ENCODE measurements at places on chromosomes 12 and 14.
A peak's percentile ranks its signal among the peaks of the same experiment; 100 is the strongest.

DNA sequence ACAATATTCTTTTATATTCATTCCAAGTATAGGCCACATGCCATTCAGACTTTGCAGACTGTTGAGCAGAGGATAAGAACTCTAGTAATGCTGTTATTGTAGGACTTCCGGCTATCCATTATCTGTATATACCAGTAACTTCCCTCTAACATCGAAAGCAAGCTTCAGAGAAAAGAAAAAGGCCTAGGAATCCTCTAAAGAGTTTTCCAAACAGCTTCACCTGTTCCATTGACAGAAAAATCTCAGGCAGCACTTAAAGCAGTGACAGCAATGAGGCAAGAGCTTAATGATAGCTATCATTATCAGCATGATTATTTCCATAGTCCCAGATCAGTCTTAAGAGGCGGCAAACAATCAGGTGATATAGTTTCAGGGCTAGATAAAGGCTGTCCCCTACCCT lies 1.8 kb downstream of the CPNE8 start:
- no peak for DNase-seq

GRCh38 chr12:25838007-25838406 lies 120.5 kb upstream of the RASSF8 start:
- DNase-seq = no peak

- DNase-seq = peak; percentile 55
Observed at GRCh38 chr14:60092526-60092920, 800 bp downstream of the PCNX4 start.

DNA sequence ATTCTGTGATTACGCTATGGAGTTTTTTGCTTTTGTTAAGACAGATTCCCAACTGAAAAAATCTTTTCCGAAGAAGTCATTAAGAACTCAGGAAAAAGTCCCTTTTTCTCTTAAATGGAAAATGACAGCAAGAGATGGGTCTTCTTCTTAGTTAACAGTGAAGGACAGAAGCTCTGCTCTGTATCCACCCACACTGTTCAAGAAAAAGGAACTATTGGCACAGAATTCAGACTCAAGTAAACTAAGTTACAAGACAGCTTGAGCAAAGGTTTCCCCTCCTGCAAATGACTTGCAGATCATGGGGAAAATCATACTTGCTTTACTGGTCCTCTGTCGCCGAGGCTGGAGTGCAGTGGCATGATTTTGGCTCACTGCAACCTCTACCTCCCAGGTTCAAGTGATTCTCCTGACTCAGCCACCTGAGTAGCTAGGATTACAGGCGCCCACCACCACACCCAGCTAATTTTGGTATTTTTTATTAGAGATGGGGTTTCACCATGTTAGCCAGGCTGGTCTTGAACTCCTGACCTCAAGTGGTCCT lies 137.1 kb upstream of the AEBP2 start:
- no peak for DNase-seq

GRCh38 chr12:12086362-12086761 lies 15.6 kb downstream of the BCL2L14 start:
- DNase-seq = peak; percentile 53

- DNase-seq = no peak
Observed at GRCh38 chr14:93543766-93544165, 113.0 kb downstream of the UNC79 start.

DNA sequence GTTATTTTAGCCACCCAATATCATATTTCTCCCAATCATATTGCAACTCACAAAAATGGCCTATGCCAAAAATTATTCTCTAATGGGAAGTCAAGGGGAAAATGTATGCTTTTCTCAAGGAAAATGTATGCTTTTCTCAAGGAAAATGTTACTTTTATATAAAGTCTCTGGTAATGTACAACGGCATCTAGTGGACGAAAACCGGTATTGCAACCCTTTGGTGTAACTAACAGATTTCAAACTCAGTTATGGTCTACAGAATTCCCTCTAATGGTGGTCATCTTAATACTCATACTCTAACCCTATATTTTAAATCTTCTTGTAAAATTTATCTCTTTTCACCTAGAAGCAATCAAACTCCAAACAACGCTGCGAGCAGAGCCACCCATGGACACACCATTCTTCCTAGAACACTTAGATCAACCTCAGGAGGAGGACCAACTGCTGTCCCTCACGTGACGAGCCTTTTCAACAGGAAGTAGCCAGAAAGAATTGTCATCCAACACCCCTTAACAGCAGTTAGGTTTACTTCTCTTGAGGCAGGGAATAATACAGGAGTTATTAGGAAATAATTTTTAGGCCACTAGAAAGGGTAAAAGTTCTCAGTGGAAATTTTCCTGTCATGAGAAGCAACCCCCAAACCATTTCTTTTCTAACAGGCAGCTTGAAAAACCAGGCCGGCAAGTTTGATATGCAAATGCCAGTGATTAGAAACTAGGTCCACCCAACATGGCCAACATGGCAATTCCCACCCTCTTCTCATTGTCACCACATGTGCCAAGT lies 20.1 kb downstream of the APOBEC1 start:
- DNase-seq = peak; percentile 51

DNA sequence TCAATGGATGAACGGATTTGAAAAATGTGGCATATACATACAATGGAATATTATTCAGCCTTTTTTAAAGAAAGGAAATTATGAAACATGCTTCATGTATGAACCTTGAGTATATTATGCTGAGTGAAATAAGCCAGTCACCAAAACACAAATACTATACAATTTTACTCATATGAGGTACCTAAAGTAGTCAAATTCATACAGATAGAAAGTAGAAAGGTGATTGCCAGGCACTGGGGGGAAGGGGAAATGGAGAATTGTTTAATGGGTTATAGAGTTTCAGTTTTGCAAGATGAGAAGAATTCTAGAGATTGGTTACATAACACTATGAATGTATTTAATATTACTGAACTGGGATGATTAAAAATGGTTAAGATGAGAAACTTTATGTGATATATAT lies 171.4 kb downstream of the TMTC3 start:
- DNase-seq = no peak

- DNase-seq = no peak
Observed at GRCh38 chr14:63933711-63934110, 80.9 kb downstream of the SYNE2 start.

- no peak for DNase-seq
Observed at GRCh38 chr14:102608064-102608446, 15.6 kb downstream of the RCOR1 start.

DNA sequence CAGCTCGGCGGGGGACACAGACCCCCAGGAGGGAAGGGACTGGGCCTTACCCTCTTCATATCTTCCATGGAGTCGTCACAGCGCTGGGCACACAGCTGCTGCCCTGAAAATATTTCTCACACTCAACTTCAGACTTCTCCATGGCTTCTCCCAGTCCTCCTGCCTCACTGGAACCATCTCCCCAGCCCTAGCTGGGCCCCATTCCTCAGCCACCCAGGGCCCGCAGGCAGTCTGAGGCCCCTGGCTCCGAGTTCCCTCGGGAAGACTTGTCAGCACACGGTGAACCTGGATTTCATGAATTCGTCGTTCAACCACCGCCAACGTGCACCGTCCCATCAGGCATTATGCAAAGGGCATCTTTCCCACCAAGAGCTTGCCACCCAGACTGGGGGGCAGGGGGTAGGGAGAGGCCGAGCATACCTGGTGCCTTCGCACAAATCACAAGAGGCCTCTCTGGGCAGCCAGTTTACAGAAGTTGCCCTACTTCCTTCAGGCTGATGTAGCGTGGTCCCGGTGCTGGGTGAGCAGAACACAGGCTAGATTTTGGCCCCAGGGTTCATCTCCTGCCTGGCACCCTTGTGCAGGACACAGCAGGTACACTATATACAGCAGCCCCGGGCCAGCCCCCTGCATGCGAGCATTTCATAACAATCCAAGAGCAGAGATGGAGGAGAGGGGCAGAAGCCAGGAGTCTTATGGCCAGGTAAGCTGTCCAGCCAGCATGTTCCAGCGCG lies 44.2 kb downstream of the LTBP2 start:
- DNase-seq = no peak

- peak; percentile 80 for DNase-seq
Observed at GRCh38 chr14:94355191-94355794, 32.2 kb upstream of the SERPINA6 start.

DNA sequence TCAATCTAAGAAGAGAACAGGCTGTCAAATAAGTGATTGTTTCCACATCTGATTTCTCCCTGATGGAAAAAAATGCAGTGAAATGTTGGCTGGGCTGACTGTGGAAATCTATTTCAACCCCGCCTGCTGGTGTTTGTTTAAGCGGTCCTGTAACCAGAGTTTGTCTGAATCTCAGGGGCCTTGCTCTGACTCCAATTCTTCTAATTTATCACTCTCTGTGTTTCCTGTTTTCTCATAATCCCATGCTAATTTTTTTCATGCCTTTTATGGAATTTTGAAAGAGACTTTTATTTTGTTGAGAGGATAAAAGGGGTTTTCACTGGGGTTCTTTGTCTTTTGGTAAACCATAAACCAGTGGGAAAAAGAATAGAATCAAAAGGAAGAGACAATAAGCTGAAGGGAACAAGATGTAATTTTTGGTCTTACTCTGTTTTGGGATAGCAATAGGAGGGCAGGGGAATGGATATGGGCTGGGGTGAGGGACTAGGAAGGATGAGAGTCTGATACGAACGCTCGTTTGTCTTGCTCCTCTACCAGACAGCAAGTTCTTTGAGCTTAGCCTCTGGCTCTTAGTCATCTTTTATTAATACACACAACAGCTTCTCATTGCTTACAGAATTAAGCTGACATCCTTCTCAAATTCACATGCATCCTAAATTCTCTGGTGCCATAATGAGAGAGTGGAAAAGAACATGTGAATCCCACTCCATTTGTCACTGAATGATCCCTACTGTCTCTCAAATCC lies 8.0 kb upstream of the MGP start:
- DNase-seq = no peak

DNA sequence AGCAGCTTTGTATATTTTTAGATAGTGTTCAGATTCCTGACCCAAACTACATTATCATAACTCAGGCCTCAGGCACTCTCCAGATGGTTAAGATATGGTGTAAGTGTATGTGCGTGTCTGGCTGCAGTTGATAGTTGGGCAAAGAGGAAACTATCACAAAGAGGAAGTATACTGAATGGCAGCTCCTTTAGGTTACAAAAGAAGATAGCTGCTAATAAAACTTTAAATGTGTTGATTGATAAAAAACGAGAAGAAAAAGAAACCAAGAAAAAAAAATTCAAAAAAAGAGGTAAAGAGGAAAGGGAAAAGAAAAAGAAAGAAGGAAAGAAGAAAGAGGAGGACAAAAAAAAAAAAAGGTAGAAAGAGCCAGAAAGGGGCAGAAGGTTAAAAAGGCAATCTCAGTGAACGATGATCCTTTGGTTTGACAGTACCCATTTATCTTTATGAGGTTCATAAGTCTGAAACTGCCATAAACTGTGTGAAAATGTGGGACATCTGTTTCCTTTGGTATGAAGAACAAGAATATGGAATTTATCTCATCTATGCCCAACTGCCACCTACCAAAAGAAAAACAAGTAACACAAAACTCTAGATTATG lies 42.2 kb downstream of the TAOK3 start:
- DNase-seq = no peak

DNA sequence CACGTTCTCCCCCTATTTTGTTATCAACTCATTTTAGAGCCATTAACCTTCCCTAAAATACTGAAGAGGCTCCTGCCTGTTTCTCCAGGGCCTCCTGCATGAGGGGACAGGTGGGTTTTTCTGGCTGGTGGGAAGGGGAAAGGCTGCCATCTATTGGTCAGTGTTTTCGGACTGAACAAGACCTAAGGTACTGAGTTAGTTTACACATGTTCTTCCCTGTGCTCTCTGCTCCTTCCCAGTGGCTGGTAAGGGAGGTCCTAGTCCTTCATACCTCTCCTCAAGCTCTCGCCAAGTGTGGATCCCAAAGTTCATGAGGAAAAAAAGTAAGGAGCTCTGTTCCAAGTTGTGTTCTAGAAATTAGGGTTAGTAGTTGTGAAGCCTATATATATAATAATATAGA lies 357.5 kb downstream of the FSCB start:
- DNase-seq = peak; percentile 88

GRCh38 chr14:22685467-22685866 lies 41.3 kb upstream of the OR6J1 start:
- DNase-seq = no peak

- peak; percentile 57 for DNase-seq
Observed at GRCh38 chr12:56645201-56645716, 525 bp downstream of the ATP5F1B start.

DNA sequence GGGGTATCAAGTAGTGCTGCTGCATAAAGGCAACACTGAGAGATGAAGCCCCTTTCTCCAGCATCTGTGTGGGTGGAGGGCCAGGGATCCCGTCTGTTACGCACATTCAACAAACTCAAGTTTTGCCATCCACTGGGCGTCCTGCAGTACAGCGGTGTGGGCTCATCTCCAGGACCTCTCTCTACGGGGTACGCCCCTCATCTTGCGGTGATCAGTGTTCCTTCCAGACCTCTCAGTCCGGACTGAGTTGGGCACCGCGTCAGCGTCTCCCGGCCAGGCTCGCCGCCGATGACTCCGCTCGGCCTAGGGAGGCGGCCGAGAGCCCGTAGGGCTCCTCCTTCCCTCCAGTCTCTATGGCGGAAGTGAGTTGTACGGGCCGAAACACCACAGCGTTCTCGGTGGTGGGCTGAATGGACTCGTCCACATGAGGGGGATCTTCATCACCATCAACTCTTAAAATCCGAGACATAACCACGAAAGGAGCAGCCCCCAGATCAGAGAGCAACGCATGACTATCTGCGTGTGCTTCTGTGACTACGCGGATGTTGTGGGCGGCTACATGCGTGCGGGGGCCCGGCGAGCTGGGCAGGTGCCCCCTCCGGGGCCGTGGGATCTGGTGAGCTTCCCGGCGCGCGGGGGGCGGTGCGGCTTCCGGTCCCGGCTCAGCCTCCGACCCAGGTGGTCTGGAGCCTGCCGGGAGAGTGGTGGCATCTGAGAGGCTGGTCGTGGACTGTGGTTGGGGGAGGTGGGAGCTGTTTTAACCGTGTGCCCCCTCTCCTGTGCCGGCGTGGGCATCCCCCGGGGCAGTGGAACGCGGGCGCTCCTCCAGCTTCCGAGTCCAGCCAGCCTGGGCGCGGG lies at the start of gene ATG101:
ATG101 (plus strand) TSS at position 652 of the 858 bp plus-strand sequence. CDS start 3,673 bp downstream, outside the sequence.
- peak; percentile 98 for DNase-seq

DNA sequence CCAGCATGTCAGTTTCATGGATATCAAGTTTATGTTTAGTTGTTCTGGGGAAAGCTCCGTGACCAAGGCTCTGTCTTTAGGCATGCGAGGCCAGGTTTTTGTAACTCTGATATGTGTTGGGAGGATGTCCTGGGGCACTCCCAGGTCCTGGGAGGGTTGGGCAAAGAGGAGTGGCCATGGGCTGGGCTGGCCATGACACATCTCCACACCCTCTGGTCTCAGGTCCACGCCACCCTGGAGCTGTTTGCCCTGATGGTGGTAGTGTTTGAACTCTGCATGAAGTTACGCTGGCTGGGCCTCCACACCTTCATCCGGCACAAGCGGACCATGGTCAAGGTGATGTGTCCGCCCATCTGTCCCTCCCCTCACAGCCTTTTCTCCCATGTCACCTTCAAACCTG lies 46.4 kb downstream of the TPCN1 start:
- DNase-seq = peak; percentile 51

GRCh38 chr12:58575256-58575655 lies 345.0 kb downstream of the LRIG3 start:
- DNase-seq = no peak

GRCh38 chr12:84920331-84920730 lies 7.7 kb upstream of the SLC6A15 start:
- DNase-seq = peak; percentile 72

DNA sequence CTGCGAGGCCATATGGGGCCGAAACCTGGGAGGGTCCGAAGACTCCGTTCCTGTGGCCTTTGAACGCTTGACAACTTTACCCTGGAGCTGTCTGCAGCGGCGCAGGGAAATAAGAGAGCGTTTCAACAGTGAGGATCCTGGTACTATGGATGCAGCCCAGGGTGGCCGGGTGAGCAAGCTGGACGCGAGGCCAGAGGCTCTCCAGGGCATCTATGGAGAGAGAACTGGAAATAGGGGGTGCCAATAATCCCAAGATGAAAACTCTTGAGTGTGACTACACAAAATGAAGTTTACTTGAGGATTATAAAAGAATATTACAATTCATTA lies 1.1 kb upstream of the ABCC9 start:
- no peak for DNase-seq
